ENCODE measurements at places on chromosomes 1 and 21.

DNA sequence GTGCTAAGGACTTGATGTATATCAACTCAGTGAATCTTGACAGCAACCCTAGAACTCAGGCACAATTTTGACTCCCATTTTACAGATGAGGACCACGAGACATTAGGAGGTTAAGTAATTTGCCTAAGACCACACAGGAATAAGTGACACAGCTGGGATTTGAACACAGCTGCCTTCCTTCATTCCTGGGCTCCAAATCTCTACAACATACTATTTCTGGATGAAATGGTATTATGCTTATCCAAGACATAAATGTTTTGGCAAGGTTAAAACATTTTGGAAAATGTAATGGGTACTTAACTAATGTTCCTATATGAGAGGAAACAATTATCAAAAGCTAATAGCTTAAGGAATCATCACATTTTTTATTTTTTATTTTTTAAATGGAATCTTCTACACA lies 4.8 kb downstream of the CLDN8 start:
- DNase-seq: no peak

DNA sequence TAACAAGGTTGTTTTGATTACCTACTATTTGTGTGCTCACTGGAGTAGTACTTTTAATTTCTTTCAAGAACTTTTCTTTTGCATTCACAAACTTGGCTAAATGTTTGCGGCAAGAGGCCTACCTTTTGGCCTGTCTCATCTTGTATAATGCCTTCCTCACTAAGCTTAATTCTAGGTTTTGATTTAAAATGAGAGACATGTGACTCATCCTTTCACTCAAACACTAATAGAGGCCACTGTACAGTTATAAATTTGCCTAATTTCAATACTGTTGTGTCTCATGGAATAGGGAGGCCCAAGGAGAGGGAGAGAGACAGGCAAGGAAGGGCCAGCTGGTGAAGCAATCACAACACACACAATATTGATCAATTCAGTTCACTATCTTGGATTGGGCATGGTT lies 66.1 kb downstream of the ZNF644 start:
- no peak for DNase-seq

DNA sequence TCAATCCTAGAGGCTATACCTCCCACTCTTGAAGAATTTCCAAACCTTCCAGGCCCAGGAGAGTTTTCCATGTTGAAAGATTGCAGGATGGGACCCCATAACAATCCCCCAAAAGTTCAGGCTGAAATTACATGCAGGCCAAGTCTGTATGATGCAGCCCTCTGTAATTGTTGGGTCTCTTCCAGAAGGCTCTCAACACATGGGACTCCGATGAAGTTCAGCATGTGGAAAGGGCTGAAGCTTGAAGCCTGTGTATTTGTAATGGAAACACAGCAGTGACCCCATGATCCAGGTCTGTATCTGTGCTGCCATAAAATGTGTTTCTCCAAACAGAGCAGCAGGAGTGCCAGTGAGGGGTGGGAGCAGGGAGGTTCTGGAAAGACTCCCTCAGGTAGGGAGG lies 202.5 kb upstream of the LYPLAL1 start:
- no peak for DNase-seq

GRCh38 chr1:70169018-70169839 lies 36.1 kb downstream of the LRRC40 start:
- DNase-seq: no peak

DNA sequence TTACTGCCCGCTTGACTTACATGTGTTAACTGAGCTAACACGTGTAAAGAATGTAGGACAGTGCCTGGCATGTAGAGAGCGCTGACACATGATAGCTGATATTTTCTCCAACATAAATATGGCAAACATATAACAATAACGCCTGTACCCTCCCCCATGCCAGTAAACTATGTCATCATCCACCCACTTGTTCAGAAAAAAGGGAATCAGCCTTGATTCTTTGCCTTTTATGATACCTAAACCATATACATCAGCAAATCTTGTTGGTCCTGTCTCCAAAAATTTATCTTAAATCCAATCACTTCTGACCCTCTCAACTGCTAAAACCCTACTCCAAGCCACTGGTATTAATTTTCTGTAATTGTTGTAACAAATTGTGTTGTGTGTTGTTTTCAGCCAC lies 1.1 kb upstream of the ZNF692 start:
- peak; percentile 56 for DNase-seq

GRCh38 chr1:115337633-115338456 lies at the start of gene NGF:
Gene NGF, minus strand, starts transcription at chr1:115338249. Its CDS starts 51,454 bp downstream, at chr1:115286795.
- DNase-seq: no peak

DNA sequence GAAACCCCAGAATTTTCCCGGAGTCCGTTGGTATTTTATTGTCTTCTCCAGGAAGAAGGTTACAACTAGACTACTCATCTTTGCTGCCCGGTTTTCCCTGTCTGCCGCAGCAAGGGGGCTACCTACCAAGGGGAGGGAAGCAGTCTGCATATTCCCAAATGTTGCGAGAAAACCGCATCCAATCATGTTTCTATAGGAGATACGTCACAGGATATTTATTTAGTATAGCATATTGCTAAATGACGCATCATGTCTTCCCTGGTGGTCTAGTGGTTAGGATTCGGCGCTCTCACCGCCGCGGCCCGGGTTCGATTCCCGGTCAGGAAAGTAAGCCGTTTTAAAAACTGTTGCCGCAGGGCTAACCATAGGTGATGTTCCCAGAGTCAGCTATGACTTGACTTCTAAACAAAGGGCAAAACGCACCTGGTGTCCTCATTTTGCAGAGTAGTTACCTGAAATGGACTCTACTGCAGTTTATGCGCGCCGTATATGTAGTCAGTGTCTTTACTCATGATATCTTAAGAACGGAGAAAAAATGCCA lies 15.2 kb upstream of the ZNF692 start:
- peak; percentile 95 for DNase-seq

- no peak for DNase-seq
Measured at GRCh38 chr1:68291688-68292384, 59.5 kb upstream of the WLS start.

All from inflammatory macrophage treated with lipopolysaccharide for 1 hour (primary cell).